Fibroblast of villous mesenchyme (primary cell): ENCODE measurements at places on chromosomes 11 and 22. TPM values are rescaled to one million over a fixed set of nuclear protein-coding genes. Genes with fewer than 3 reads are reported as not detected.
A peak's percentile ranks its signal among the peaks of the same experiment; 100 is the strongest.

DNA sequence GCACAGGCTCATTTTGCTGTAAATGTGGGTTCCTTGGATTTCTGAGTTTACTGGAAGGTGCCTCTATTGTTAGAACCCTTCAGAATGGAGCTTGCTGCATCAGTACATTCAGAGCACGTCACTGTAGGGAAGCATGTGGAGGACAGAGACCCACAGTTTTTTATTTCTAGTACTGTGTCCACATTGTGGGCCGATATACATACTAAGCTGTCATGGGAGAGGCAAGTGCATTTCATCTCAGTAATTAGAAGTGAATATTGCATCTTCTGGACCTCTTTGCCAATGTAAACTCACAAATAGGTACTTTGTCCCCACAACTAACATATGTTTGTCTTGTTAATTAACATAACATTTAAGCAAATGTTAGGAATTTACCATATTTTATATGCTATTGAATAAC lies 139.7 kb downstream of the NAV2 start:
- no peak for DNase-seq

DNA sequence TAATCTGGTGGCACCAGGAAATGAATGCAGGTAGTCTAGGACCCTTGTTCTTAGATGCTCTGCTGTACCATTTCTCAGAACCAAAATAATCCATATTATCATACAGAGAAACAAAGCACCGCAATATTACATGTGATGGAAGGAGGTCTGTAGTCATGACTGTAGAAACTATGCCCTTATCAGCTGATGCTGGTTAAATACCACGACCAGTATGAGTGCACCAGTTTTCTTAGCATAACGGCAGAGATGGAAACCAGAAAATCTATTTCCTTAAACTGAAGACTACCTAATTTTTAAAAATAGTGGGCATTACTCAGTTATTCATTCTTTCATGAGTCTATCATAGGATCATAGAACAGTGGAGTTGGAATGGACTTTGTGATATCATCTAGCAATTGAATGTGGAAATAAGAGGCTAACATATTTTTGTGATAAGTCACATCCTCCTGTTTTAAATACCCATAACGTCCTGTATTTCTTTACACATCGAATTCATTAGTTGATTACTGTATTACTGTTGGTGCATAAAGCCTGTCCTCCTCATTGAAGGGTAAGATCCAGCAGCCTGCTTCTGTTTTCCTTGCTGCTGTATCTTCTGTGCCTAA lies 15.1 kb downstream of the JHY start:
- DNase-seq, result peak; percentile 59

DNA sequence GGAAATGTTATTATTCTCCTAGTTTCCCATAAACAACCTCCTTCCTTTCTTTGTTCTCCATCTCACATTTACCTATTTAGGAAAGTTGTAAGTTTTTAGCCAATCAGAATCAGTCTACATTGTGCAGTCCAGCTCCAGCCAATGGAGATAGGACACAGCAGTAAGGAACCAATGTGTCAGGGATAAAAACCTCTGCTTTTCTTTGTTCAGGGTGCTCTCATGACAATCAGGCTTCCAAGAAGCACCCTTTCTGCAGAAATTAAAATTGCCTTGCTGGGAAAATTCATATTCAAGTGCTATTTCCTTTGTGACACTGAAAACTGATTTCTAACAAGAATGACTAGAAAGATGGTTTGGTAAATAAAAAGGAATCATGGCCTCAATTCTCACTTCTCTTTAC lies 14.6 kb downstream of the SCGB2A1 start:
- no peak for DNase-seq

DNA sequence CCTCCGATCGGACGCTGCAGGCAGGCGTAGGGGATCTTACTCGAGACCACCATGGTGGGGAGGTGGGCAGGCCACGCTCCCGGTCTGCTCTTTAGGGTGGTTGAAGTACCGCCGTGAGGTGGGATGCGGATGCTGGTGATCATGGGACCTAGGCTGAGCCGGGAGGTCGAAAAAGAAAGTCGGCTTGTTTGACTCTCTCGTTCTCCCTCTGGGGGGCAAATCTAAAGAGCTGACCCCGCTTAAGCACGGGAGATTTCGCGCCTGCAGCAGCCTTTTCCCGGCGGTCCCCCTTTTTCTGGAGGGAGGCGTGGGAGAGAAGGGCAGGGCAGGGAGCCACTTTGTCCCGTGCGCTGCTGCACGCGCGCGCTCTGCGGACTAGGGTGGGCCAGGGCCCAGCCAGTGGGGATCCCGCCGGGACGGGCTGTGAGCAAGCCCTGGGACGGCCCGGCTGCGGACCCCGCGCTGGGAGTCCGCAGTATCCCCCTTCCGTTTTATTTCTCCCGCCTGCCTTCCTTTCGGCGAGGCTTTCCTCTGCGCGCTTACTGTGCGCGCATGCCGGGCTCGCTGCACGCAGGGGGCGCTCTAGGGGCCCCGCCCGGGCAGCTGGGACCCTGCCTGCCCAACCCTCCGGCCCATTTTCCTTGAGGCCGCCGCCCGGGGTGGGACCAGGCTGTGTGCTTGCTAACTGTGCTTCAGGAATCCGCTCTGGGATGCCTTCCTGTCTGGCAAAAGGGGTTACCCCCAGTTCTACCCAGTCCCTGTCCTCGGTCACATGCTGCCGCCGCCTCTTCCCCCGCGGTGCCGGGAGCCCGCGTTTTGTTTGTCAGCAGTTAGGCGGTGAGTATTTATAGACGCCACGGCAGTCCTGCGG lies 81.0 kb downstream of the PRR5L start:
- peak; percentile 71 for DNase-seq

DNA sequence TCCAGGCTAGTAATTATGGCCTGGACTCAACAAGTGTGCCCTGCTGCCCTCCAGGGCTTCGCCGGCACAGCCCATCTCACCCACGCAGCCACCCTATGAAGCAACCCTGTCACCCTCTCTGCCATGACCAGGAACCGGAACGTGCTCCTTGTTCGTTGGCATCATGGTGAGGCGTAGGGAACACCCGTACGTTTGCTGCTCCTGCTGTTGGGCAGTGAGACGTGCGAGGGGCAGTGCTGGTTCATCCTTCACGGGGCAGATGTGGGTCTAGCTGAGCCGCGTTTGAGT lies 20.7 kb downstream of the NADSYN1 start:
- no peak for DNase-seq

DNA sequence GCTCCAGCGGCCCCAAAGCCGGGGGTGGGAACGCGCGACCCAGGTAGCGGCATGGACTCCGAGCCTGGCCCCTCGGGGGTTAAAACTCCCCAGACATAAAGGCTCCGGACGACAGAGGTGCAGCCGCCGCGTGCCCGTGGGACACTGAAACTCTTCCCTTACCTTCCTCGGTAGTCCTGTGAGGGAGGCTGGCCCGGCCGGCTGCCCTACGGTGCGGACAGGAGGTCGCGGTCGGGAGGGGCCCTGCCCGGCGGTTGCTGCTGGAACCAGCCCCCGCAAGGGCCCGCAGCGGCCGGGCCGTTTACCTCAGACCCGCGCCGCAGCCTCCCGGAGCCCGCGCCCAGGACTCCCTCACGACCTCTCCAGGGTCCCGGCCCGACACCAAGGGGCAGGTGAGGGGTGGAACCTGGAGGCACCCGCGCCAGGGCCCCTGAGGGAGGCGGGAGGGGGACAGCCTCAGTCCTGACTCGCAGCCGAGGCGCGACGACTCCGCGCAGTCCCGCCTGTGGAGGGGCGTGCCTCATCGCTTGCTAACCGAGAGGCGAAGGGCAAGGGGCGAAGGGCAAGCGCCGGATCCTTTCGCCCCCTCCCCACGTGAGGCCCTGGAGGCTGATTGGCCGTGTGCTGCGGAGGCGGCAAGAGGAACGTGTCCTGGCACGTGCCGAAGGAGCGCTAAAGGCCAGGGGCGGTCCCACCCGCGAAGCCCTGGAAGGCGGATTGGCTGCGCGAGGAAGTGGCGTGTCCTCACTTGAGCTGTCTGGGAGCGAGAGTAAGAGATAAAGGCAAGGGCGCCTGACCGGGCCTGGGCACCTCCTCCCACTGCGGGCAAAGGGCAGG lies at the start of gene UPB1:
TSS of gene UPB1 (plus strand) at position 805 of the 837 bp plus-strand sequence. CDS start 72 bp downstream, outside the sequence.
- DNase-seq, result no peak

- no peak for DNase-seq
Measured at GRCh38 chr11:96222102-96222501, 120.9 kb downstream of the MAML2 start.

- DNase-seq, result peak; percentile 73
Measured at GRCh38 chr22:45787759-45788158, 116.1 kb downstream of the ATXN10 start.

DNA sequence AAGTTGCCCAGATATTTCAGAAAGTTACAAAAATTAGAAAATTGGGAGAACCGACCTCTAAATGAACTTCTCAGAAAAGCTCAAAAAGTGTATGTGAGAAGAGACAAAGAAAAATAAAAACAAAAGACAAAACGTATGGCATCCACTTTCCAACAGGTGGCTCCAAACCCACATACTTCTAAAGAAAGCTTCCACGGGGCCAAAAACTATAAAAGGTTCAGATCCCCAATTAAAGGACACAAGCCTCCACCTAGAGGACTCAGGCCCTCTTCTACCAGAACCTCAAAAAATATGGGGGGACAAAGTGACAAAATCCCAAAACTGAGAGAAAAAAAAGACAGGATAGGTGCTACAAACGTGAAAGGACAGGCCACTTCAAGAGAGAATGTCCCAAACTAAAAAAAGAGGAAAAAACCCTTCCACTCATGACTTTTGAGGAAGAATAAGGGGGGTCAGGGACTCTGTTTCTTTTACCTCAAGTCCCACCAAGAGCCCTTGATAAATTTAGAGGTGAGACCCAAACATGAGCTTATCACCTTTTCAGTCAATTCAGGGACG lies 8.8 kb downstream of the SCGB2A1 start:
- DNase-seq, result peak; percentile 7

DNA sequence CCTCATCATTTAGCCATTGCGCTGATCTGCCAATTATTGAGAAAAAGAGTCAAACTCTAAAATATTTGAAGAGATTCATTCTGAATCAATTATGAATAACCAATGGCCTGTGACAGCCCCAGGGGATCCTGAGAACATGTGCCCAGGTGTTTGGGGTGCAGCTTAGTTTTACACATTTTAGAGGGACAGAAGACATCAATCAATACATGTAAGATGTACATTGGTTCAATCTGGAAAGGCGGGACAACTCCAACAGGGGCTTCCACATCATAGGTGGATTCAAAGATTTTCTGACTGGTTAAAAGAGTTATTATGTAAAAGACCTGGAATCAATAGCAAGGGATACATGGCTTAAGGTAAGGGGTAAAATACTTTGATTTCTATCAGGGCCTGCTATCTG lies 4.9 kb upstream of the MRGPRE start:
- DNase-seq, result no peak

DNA sequence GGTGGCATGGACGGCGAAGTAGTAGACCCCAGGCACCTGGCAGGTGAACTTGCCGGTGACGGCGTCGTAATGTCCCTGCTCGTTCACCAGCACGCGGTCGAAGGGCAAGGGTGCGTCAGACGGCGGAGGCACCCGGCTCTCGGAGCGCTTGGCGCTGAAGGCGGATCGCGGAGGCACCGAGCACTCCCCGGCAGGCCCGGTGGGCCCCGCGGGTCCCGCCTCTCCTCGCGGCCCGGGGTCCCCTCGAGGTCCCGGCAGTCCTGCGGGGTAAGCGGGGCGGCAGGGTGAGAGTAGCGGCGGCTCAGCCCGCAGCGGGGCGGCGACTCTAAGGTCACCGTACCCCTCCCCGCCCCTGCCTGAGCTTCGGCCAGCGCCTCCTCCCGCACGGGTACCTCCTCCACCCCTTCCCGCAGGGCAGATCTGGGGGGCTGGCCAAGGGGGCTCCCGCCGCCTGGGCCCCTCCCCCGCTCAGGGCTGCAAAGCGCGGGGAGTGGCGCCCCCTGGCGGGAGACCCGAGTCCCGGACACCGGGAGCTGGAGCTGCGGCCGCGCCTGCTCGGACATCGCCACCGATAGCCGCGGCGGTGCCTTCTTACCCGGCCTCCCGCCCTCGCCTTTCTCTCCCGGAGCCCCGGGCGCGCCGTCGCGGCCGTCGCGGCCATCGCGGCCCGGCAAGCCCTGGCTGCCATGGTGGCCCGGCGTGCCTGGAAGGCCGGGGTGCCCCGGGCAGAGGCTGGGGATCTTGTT lies 921 bp downstream of the C1QTNF5 start:
- peak; percentile 60 for DNase-seq

- DNase-seq, result no peak
Measured at GRCh38 chr22:34886812-34887211, 179.1 kb upstream of the ISX start.

LMO2 gene
- total RNA-seq, result under 0.01 TPM in 2 replicates

GRAP2 gene
- under 0.01 TPM in 2 replicates for total RNA-seq

H19 gene
- total RNA-seq, result 72.5 and 161 TPM in 2 replicates

GGT1 gene
- 0.97 and 1.7 TPM in 2 replicates for total RNA-seq
